8988T (cell line): ENCODE measurements at places on chromosomes 2 and 18.

GRCh38 chr2:191105082-191105481, 45.7 kb downstream of the STAT4 start:
- no peak for DNase-seq

GRCh38 chr2:234348081-234348480, 148.8 kb downstream of the ARL4C start:
- no peak for DNase-seq

DNA sequence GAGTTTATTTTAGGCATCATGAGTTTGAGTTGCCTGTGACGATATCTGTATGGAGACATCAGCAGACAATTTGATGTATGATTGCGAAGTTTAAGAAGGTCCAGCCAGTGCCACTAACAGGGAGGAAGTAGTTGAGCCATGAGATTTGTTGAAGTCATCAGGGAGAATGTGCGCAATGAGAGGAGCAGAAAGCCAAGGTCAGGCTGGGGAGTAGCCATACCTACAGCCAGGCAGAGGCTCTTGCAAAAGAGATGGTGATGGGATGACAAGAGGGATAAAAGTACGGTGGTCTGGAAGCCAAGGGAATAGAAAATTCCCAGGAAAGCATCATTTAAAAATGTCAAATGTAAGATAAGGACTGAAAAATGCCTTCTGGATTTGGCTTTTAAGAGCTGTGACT, 51.2 kb downstream of the LIMS1 start:
- DNase-seq, result no peak

DNA sequence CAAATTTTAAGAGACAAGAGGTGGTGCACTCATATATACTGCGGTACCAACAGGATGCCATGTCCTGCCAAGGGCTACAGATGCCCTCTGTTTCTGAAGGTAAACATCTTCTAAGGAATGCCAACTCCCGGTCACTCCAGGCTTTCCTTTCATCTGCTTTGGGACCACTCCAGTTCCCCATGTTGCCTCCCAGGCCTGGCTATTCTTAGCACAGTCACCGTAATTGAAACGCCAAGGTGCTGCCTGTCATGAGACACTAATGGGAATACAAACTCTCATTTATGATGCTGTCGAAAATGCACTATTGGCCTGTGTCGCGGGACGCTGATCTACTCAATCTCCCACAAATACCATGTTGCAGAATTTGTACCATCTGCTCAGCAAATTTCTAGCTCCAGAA, 79.6 kb downstream of the KLF7 start:
- no peak for DNase-seq

- no peak for DNase-seq
Measured at GRCh38 chr18:7980656-7981055, 413.5 kb downstream of the PTPRM start.

DNA sequence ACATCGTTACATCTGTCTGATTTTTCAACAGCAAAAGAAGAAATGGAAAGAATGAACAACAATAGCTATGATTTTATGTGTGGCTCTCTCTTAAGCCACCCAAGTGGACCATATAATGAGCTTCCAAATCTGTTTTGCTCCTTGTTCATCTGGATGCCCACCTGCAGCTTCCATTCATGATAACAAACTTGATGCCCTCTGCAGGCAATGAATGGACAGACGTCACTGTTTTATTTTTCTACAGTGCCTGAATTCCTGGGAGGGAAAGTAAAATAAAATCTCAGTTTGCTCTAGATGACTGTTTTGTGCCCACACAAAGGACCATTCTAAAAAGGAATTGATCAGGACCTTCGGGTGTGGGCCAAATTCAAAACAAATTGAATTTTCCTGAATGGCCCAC, 5.0 kb downstream of the MREG start:
- no peak for DNase-seq
